CD4-positive, alpha-beta T cell treated with Interleukin-21 for 1 hour (primary cell): ENCODE measurements at places on chromosomes 12 and 14.

GRCh38 chr12:76713130-76713529, 50.8 kb upstream of the ZDHHC17 start:
- no peak for DNase-seq

- peak; percentile 25 for DNase-seq
Observed at GRCh38 chr12:13208533-13209435, 12.3 kb downstream of the EMP1 start.

- DNase-seq, result no peak
Observed at GRCh38 chr14:50263321-50263720, 31.9 kb upstream of the SOS2 start.

- DNase-seq, result no peak
Observed at GRCh38 chr12:125406131-125406530, 340.9 kb downstream of the AACS start.

DNA sequence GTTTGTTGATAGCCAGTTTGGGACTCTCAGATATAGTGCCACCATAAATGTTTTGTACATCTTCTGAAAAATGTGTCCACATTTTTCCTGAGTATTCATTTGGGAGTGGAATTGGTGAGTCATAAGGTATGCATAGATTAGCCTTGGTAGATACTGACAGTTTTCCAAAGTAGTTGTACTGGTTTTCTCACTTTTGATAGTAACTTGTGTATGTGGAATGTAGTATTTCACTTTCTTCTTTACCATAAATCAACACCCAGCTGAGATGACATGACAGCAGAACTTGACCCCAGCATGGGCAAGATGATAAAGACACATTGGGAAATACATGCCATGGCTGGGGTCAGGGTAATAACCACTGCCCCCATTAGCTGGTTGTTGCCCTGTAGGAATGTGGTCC, 5.4 kb downstream of the FBXW8 start:
- no peak for DNase-seq

DNA sequence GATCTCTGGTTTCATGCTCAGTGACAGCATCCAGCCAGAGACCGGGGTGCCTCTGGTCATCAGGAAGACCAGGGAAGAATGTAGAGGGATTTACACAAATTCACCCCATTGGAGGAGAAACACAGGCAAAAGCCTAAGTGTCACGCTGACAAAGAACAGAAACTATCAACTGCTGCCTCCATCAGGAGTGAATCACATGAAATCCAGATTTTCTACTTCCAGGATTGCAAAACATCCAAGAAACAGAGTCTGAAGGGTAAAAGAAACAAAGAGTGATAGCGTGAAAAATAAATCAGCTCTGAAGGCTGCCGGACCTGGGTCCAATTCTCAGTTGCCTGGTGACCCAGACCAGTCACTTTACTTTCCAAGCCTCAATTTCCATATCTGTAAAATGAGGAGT, 136.1 kb upstream of the MAP1LC3B2 start:
- DNase-seq, result no peak

DNA sequence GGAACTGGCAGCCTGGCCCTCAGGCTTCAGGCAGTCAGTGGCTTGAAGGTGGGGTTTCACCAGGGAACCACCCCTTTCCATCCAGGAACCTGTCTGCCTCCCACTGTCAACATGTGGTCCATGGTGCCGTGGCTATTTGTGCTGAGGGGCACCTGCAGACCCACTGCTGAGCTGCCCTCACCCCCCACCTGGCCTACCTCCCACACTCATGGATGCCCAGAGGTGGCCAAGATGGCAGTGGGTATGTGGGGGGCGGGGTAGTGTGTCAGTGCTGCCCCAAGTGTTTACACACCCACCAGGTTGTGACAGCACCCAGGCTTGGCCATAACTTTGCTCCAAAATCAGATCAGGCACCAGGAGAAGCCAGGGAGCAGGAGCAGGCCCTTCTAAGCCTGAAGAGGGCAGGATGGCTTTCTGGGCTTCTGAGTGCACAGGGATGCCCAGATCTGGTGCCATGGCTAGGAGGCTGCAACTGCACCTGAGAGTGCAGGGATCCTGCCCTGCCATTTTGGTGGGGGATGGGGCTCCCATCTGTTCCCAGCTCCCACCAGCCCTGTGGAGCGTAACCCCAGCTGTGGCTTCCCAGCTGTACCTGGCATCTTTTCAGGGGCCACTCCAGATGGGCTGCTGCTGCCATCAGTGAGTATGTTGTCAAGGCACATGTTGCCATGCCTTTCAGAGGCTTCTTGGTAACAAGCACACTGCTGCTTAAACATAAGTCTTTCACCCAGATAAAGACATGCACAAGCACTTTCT, 263.9 kb downstream of the LRIG3 start:
- no peak for DNase-seq

DNA sequence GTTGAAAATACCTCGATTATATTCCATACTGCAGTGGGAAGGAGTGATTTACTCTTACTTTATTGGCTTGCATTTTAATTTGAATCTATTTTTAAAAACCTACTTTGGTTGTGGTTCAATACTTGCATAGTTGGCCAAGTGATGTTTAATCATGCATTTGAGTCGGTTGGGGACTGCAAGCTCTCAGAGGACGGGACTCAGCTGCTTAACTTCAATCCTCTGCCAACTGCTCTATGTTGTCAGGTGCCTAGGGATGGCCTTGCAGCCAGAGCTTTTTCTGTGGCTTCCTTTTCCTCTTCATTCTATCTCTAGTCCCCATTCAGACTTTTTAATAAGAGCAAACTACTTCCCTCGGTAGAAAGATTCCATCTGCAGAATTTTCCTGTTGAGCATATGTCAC, 53.4 kb upstream of the KRR1 start:
- no peak for DNase-seq

GRCh38 chr12:2283480-2283879, 230.7 kb downstream of the CACNA1C start:
- no peak for DNase-seq

- DNase-seq, result peak; percentile 24
Observed at GRCh38 chr14:65179918-65180724, 77.8 kb upstream of the MAX start.

GRCh38 chr12:62525271-62525670, 58.6 kb downstream of the MON2 start:
- no peak for DNase-seq

DNA sequence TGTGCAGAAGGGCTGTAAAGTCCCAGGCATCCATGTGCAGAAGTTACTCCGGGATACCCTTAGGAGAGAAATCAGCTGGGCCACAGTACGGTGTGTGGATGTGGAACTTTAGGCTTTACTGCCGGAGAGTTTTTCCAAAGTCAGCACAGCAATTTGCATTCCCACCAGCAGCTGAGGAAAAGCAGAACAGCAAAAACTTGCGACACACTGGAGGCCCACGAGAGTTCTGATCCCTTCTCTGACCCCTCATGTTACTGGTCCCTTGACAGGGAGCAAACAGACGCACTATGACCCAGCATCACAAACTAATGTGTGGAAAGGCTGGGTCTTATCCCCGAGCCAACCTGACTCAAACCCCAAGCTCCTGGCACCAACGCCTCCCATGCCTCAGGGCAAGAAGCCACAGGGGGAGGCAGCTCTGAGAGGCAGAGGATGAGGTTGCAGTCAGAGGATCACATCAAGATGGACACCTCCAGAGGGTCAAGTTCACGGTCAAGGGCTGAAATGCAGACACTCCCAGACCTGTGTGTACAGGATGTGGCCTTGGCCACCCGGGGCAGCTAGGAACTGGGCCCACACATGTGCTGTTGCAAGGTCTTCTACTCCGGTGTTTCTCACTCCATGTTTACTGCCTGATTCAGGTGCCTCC, 38.6 kb downstream of the CCDC88C start:
- no peak for DNase-seq

DNA sequence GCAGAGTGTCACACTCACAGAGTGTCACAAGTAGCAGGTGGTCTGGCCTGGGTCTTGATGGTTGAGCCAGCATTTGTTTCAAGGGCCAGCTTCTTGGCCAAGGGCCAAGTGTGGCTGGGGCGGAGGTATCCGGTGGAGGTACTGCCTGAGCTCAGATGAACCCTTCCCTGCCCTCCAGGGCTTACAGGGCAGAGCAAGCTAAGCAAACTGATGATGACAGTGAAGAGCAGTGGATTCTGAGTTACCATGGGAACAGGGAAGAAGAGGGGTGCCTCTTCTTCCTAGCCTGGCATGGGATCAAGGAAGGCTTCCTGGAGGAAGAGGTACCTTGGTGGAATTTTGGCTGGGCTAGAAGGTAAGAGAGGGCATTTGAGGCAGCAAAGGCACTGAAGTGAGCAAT, 35.7 kb downstream of the MVK start:
- no peak for DNase-seq

DNA sequence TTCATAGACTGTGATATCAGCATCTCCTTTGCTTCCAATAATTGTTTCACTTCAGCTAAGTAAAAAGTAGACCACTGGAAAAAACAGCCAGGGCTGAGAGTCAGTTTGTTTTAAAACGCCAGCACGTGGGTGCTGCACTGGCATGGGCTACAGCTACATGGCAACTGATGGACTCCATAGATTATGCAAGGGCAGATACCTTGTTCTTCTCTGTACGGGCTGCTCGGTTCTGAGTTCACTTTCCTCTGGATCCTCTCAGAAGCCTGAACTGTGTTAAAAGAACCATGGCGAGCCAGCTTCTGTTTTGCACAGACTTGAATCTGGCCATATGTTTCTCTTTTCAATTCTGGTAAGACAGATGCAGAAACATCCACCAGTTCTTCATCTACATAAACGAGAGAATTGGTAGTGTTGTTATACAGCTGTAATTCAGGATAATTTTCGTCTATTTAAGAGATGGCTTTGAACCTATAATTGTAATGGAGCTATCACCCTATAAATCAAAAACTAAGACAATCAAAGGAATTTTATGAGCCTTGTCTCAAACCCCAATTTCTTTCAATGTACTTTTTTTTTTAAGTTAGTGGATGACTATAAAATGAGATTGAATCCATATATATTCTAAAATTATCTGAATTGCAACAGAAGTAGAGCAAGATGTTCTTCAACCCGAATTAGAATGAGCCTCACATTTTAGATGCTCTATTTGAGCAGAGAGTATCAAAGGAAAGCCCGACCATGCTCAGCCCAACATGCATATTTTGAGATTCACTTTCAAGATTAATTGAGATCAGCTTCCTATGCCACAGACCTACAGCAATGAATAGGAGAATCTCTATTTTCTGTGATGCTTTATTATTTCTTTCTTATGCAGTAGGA, 31.5 kb downstream of the E2F7 start:
- no peak for DNase-seq
